SK-N-SH treated with all-trans-retinoic acid at 6 μM for 48 hours (cell line): ENCODE measurements at places on chromosomes 7 and 10.

- ATAC-seq = no peak
Observed at GRCh38 chr7:71780282-71780681, 631.9 kb downstream of the CALN1 start.

GRCh38 chr10:71159892-71160291, 52.5 kb upstream of the UNC5B start:
- no peak for ATAC-seq

GRCh38 chr10:89314676-89315075, 12.8 kb downstream of the IFIT2 start:
- no peak for ATAC-seq

DNA sequence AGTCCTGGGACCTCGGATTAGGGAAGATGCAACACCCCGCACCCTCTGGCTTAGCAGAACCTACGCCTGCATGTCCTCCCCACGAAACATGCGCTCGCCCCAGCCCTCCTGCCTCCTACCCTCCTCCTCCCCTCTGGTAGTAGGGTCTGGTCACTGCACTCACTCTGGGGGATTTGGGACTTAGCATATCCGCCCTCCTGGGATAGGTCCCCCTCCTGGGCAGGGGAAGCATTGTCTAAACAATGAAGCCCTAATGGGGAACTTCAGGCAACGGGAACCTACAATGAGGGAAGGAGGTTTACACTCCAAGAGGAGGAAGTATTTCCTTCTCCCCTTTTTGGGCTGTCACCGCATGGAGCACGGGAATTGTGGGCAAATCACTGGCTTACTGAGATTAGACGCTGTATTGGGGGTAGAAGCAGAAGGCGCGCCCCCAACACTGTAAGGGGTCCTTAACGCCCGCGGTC, 892 bp downstream of the CRHR2 start:
- no peak for ATAC-seq

GRCh38 chr7:149564340-149565095, 66.9 kb upstream of the ZNF746 start:
- no peak for ATAC-seq

- peak; percentile 79 for ATAC-seq
Observed at GRCh38 chr7:123494193-123494796, 40.1 kb downstream of the IQUB start.

- no peak for ATAC-seq
Observed at GRCh38 chr7:39880556-39880955, 69.5 kb upstream of the CDK13 start.

- no peak for ATAC-seq
Observed at GRCh38 chr10:29022513-29022912, 266.4 kb upstream of the LYZL1 start.

GRCh38 chr7:157402911-157403534, 66.2 kb downstream of the DNAJB6 start:
- ATAC-seq = no peak

- no peak for ATAC-seq
Observed at GRCh38 chr10:26832960-26833359, 27.8 kb downstream of the ABI1 start.

DNA sequence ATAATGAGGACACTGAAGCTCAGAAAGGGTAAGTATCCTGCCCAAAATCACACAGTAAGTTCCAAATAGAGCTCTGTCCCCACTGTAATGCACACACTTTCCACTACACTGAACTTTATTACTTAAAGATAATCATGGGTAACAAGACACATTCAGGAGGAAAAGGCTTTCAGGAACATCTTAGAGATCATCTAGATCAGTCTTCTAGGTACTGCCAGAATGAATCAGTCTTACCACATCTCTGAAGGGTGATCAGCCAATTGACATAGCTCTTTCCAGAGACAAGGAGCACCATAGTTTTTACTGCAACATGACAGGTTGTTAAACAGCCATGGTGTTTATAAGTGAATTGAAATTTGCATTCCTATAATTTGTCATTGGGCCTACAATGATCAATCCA, 5.4 kb upstream of the HERPUD2 start:
- ATAC-seq = no peak

DNA sequence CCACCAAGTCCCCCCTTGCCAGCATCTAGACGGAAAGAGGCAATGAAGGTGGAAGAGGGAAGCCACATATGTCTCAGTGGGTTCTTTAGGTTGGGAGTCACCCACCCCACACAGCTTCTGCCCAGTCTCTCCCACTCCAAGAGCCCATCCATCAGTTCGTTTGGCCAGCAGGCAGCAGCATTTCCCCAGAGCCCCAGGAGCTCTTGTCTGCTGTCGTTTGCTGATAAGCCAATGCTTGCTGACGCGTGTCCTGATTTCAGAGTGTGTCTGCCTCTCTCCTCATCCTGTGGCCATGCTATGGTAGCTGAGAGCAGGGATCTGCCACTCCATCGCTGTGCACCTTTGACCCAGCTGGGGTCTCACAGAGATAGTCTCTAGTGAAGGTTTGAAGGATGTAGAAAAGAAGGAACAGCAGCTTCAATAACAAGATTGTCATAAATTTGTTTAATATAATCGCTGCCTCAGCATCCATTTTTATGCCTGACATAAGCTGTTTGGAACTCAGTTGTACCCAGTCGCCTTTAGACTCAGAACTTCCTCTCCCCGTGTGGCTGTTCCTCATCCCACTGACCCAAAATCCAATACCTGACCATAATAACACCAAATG, 39.4 kb upstream of the GDF10 start:
- no peak for ATAC-seq

GRCh38 chr7:141375442-141375841, 175.8 kb upstream of the AGK start:
- no peak for ATAC-seq

- ATAC-seq = no peak
Observed at GRCh38 chr10:71762324-71762723, 11.0 kb downstream of the VSIR start.

DNA sequence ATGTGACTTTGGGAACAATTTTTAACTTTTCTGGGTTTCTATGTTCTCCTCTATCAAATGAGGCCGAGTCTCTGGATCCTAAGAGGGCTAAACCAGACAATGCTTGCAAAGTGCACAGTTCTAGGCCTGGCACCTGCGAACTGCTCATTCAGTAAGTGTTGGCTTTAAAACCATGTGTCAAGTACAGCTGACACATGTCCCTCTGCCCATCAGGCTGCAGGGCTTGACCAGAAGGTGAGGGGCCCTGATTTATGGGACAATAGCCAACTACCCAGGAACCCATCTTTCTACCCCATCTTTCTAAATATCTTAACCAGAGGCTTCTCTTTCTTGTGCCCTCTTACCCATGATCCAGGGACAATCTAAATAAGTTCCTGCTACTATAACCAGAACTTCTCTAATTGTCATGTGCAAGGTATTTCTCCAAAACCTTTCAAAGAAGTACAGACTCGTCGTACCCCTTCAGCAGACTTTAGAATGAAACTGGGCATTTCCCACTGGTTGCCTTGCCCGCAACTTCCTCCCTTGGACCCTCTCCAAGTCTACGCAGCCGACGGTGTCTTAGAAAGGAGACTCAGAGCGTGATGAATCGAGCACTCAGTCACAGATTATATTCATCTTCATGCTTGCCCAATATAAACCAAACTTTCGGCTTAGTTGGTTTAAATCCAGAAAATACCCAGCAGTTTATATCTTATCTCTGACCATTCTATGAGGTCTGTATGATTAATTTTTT, 69.8 kb upstream of the STEAP1B start:
- ATAC-seq = peak; percentile 27

- ATAC-seq = no peak
Observed at GRCh38 chr7:38535073-38535472, 96.1 kb downstream of the AMPH start.

DNA sequence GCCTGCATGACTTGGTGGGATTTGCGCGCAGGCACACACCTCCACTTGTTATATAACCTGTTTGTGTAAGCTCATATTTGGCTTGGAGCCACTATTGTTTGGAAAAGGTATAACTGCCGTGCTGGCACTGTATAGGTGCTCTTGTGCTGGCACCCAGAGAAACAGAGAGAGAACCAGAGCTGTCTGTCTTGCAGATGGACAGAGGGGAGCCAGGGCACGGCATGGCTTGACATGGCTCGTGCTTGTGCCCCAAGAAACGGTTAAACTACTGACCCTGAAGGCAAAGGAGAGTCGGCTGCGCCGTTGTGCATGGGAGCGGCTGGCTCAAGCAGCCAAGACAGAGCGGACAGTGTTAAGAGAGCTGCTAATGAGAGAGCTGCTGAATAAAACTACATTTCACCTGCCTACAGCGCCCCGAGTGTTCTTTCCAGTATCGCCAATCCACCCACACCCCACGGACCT, 23.2 kb downstream of the RAPGEF5 start:
- ATAC-seq = no peak

GRCh38 chr7:156842317-156842716, 50.7 kb downstream of the LMBR1 start:
- no peak for ATAC-seq

DNA sequence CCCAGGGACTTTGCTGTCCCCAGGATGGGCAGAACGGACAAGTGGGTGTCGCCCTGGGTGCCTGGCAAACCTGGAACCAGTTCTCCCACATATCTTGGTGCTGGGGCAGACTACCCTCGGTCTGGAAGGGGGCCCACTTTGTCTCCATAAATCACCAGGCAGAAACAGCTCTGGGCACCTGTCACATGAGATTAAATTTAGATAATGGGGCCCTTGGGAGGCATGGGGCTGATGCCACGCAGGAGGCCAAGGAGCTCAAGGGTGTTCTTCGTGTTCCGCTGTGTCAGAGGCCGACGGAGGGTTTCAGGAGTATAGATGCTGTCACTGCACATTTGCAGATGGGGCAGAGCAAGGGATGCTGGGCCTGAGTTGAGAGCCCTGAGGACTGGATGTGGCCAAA, 72.7 kb downstream of the TMEM130 start:
- ATAC-seq = no peak

DNA sequence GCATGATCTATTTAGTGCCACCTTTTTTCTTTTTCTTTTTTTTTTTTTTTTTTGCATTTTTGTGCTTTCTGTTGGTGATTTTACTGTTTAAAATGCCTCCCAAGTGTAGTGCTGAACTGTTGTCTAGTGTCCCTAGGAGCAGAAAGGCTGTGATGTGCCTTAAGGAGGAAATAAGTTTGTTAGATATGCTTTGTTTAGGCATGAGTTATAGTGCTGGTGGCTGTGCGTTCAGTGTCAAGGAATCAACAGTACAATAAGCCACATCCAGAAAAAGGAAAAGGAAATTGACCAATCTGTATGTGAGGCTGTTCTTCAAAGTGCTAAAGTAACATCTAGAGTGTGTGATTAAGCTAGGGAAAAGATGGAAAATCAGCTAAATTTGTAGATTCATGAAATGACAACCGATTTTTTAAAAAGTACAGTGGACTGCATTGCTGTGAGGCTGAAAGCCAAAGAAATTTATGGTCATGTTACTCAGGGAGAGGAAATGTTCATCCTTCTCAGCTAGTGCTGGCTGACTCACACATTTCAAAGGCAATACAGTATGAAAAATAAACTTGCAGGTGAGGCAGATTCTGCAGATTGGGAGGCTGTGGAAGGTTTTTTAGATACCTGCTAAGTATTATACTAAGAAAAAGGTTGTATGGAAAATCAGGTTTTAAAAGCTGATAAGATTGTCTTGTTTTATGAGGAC, 122.7 kb upstream of the ADCY1 start:
- ATAC-seq = no peak

- no peak for ATAC-seq
Observed at GRCh38 chr7:47295606-47296005, 286.3 kb downstream of the TNS3 start.
